Fibroblast of lung (primary cell): ENCODE measurements at places on chromosomes 2 and 18. TPM values are rescaled to one million over a fixed set of nuclear protein-coding genes. Genes with fewer than 3 reads are reported as not detected.

Gene NYAP2
- total RNA-seq = under 0.01 TPM in 1 of 2 replicates, not detected in the other

Gene TAF1B
- 19.8 and 32.9 TPM in 2 replicates for total RNA-seq

Gene ZNF2
- 11.7 and 11.8 TPM in 2 replicates for total RNA-seq

Gene G6PC2
- total RNA-seq = not detected in 2 replicates

Gene TSPYL6
- not detected in 2 replicates for total RNA-seq

Gene C2orf78
- not detected in 2 replicates for total RNA-seq

Gene C1GALT1C1L
- 0.33 and 0.51 TPM in 2 replicates for total RNA-seq

Gene KLHL30
- total RNA-seq = 0.26 and 1.2 TPM in 2 replicates

Gene STAM2
- total RNA-seq = 38.0 and 43.3 TPM in 2 replicates

Gene PUM2
- 46.7 and 54.2 TPM in 2 replicates for total RNA-seq

Gene UGT1A5
- not detected in 2 replicates for total RNA-seq

Gene SERPINB7
- 1.0 and 3.0 TPM in 2 replicates for total RNA-seq

Gene SH3BP4
- total RNA-seq = 36.5 and 74.8 TPM in 2 replicates

Gene BARD1
- total RNA-seq = 30.3 and 43.1 TPM in 2 replicates

Gene MZT2A
- total RNA-seq = 65.2 and 88.4 TPM in 2 replicates

Gene LGALSL
- 2.8 and 3.1 TPM in 2 replicates for total RNA-seq

Gene TUBA3E
- not detected in 2 replicates for total RNA-seq

Gene PCARE
- under 0.01 TPM in 1 of 2 replicates, not detected in the other for total RNA-seq

Gene NETO1
- total RNA-seq = 0.26 and 2.0 TPM in 2 replicates

Gene CFAP65
- not detected in 2 replicates for total RNA-seq

Gene ONECUT2
- under 0.01 TPM in 2 replicates for total RNA-seq

Gene PLGLB2
- total RNA-seq = 1.3 and 1.7 TPM in 2 replicates

Gene VAPA
- 181 and 235 TPM in 2 replicates for total RNA-seq

Gene IL1RL2
- 2.6 and 3.1 TPM in 2 replicates for total RNA-seq

Gene CDH20
- total RNA-seq = 0.26 TPM in 1 of 2 replicates, not detected in the other

Gene APOB
- total RNA-seq = under 0.01 TPM in 2 replicates

Gene IMPACT
- 29.5 and 35.7 TPM in 2 replicates for total RNA-seq
